ENCODE measurements at places on chromosomes 1 and 21.

DNA sequence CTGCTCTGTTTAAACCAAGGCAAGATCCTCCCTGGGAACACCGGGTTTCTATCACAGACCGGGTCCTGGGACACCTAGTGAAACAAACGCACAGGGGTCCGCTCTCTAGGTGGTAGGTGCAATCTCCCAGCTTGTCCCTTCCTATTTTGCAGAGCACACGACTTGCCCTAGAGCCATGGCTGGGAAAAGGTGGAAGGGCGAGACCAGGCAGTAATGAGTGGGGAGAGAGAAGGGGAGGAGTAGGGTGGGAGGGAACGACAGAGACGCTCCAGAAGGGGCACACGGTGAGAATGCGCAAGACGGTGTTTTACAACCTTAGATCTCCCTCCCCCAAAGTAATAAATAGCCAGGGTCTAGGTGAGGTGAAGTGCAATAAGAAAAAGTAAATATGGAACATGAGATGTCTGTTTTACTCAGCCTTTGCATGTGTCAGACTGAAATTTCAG lies 9.3 kb upstream of the ARHGAP29 start:
- DNase-seq, result no peak

DNA sequence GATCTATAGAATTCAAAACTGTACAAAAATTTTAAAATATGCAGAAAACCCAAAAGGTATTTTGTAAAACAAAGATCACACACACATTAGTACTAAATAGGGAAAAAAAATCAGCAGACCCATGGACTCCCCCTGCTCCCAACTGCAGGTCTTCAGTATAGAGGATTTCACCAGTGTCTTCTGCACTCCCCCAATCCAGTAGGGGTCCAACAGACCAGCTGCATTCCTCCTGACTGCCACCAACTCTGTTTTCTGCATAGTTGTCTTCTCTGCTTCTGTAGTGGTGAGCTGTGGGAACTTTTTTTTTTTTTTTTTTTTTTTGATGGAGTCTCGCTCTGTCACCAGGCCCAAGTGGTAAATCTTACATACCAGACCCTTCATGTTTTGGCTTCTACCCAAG lies 21.9 kb downstream of the CLCA2 start:
- DNase-seq, result no peak

DNA sequence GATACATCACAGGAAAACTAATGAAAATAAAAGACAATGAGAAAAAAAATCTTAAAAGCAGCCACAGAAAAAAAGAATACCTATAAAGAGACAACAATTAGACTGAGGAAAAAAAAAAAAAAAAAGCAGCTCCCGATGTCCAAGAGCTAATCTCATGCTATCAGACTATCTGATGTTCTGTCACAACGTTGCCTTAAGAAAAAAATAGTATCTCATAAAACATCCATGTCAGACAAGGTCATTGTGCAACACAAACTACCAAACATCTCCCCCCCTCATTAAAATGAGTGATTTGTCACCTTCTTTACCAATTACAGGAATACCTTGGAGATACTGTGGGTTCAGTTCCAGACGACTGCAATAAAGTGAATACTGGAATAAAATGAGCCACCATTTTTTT lies 68.9 kb downstream of the ZNF644 start:
- DNase-seq, result no peak

GRCh38 chr1:160550572-160551034 lies 27.5 kb upstream of the SLAMF6 start:
- DNase-seq, result peak; percentile 68

- no peak for DNase-seq
Measured at GRCh38 chr1:232837087-232837486, 31.9 kb downstream of the MAP10 start.

DNA sequence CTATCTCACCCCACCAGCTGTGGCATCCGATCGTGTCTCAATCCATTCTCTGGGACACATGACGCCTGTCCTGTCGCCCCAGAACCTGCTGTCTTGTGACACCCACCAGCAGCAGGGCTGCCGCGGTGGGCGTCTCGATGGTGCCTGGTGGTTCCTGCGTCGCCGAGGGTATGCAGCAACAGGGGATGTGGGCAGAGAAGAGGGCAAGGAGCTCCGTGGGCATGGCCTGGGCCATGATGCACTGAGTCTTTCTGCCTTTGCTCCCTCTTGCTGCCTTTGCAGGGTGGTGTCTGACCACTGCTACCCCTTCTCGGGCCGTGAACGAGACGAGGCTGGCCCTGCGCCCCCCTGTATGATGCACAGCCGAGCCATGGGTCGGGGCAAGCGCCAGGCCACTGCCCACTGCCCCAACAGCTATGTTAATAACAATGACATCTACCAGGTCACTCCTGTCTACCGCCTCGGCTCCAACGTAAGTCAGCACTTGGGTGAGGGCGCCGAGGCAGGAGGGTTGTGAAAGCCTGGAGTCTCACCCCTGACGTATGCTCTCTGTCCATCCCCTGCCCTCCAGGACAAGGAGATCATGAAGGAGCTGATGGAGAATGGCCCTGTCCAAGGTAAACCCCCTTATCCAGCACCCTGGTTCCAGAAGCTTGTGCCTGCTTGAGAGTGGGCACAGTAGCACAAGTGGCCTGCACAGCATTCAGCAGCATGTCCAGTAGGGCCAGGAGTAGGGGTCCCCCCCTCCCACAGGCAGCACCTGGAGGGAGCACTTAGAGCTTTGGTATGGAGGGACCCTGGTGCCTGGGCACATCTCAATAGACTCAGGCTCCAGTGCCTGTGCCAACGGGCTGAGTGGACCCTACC lies 8.8 kb downstream of the TINAGL1 start:
- no peak for DNase-seq

- no peak for DNase-seq
Measured at GRCh38 chr1:158021721-158022120, 28.3 kb downstream of the KIRREL1 start.

DNA sequence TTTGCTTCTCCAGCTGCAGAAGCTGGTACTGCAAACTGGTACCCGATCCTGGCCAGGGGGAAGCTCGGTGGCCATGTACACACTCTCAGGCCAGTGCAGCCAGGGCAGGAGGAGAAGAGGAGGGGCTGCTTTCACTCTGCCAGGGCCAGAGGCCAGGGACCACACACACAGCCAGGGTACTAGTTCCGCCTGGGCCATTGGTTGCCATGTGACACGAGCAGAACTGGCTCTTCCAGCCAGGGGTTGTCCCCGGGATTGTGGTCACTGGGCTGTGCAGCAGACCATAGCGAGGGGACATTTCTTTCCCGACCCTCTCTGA lies 3.7 kb upstream of the SHISAL2A start:
- no peak for DNase-seq

DNA sequence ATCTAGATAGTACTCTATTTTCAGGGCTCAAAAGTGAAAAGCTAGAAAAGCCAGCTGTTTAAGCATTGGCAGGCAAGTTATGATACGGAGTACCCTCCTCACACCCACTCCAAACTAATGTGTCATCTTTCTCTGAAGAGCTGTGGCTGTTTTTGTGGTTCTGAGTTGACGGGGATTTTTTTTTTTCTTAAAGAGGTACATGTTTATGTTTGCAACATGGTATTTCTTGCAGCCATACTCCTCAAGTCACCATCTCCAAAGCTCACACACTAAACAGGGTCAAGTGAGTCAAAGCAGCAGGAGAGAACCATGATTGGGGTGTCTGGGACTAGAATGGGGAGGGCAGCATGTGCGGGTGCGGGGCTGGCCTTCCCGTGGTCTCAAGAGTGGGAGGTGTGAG lies 347.2 kb downstream of the DISC1 start:
- DNase-seq, result no peak

DNA sequence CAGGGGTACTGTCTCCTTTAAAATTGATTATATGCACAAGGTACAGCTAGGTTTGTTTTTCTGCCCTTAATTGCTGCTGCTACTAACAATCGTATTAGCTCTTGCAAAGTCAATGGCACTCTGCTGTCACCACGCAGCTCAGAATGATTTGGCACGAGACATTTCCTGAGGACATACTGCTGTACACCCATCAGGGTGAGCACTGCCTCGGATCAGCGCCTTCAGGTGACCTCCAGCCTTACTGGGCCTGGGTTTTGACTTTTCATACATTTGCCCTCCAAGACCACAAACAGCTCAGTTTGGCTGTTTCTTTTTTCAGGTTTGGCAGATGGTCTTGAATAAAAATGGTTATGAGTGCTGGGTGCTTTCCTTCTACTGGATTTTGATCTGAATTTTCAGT lies 110.9 kb downstream of the NTPCR start:
- DNase-seq, result no peak

GRCh38 chr1:39434797-39435395 lies 56.5 kb upstream of the BMP8A start:
- no peak for DNase-seq

GRCh38 chr1:100321506-100321905 lies 30.8 kb upstream of the CDC14A start:
- no peak for DNase-seq

DNA sequence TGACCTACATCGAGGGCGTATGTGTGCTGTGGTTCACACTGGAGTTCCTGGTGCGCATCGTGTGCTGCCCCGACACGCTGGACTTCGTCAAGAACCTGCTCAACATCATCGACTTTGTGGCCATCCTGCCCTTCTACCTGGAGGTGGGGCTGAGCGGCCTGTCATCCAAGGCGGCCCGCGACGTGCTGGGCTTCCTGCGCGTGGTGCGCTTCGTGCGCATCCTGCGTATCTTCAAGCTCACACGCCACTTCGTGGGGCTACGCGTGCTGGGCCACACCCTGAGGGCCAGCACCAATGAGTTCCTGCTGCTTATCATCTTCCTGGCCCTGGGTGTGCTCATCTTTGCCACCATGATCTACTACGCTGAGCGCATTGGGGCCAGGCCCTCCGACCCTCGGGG lies 13.0 kb downstream of the KCNC4 start:
- no peak for DNase-seq

DNA sequence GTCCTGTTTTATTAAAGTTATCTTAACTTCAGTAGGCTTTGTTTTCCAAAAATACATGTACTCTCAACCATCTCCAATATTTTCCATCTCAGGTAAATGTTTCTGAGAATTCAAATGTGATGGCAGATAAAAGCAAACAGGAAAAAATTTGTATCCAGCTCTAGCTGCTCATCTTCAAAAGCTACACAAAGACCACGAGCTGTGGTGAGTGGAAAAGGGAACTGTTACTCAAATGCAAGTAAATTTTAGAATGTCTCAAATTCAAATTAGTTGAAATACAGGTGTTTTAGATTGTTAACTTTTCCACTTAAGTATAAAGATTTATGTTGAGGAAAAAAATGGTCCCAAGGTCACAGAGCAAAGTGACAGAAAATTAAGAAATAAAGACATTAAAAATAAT lies 216.0 kb downstream of the SLC45A1 start:
- DNase-seq, result no peak

- DNase-seq, result no peak
Measured at GRCh38 chr1:160718210-160718609, 6.6 kb upstream of the CD48 start.

DNA sequence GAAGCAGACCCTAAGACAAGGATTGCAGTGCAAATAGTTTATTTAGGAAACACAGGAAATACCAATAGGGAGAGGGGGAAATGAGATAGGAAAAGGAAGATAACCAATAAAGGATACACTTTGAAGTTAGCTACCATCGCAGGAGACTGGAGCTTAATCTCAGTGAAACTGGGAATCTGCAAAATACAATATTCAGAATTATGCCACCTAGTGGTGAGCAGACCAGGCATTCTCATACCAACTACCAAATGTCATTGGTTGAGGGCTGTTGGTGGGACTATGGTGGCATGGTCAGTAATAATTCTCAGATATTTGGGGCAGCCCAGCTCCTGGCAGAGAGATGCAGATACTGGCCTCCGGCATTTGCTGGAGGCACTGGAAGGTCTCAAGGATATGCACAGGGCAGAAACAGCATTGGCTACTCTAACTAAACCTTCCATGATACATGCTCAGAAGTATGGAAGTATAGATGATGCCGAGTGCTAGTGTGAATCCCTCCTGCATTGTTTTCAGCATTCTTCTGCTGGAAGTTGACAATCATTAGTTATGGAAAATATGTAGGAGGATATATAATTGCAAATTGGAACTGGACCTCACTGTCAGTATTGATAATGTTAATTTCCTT lies 11.8 kb upstream of the ZFP69B start:
- peak; percentile 55 for DNase-seq

GRCh38 chr1:182092336-182092735 lies 30.8 kb upstream of the ZNF648 start:
- DNase-seq, result no peak

DNA sequence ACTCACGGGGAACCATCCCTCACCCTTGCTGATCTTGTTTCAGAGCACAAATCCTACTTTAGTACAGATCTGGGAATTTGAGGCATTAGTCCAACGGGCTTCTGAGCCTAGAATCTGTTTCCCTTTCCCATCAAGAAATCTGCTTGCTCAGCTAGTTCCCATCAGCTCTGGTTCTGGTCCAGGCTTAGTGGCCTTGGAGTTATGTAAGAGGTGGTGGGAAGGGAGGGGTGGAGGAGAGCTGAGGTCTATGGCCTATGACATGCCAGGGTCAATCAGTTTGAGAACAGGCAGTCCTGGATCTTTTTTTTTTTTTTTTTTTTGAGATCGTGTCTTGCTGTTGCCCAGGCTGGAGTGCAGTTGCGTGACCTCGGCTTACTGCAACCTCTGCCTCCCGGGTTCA lies 4.1 kb downstream of the GSTM1 start:
- DNase-seq, result no peak

- DNase-seq, result no peak
Measured at GRCh38 chr1:43366179-43366578, 1.6 kb downstream of the ELOVL1 start.

- no peak for DNase-seq
Measured at GRCh38 chr1:89298461-89298860, 25.8 kb upstream of the GBP5 start.

DNA sequence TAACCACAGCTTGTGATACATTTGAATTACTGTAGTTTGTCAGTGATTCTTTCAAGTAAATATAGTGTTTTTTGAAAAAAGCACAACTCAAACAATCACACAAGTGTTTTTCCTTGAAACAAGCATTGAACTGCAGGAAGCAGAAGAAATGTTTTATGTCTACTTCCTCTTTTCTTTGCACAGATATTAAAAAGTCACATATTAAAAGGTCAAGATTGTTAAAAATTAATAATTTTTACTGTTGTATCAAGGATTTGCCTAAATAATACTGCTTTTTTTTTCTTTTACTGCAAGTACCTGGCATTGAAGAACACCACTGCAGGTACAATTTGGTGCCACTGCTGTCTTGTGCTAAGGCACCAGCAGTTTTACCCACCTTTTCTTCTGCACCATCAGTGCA lies 214.2 kb upstream of the C1orf105 start:
- no peak for DNase-seq

GRCh38 chr1:94622757-94623156 lies 81.2 kb upstream of the F3 start:
- no peak for DNase-seq

Measured in CD4-positive, alpha-beta T cell treated with Interleukin-12 subunit alpha and Interleukin-12 subunit beta, for 1 hour (primary cell).